ENCODE measurements at places on chromosomes 4 and X.

GRCh38 chr4:111806331-111806730 lies 338.9 kb upstream of the FAM241A start:
- DNase-seq: no peak

DNA sequence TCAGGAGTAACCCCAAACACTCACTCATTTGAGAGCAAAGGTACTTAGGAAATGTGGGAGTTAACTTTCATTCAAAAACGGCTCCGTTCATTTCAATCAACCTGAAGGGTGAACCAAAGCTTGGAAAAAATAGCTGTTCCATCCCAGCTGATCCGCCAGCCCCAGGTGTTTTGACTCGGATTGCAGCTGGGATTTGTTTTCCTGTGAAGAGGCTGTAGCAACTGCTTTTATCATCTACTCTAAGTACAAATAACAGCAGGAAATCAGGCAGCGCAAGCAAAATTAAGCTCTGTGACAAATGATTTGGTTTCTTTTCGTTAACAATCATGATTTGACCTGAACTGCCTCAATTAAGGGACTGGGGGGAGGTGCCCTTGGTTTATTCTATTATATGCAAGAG lies 154.7 kb downstream of the BEND2 start:
- no peak for DNase-seq

GRCh38 chr4:48498895-48499294 lies 8.8 kb downstream of the ZAR1 start:
- DNase-seq: peak; percentile 43

DNA sequence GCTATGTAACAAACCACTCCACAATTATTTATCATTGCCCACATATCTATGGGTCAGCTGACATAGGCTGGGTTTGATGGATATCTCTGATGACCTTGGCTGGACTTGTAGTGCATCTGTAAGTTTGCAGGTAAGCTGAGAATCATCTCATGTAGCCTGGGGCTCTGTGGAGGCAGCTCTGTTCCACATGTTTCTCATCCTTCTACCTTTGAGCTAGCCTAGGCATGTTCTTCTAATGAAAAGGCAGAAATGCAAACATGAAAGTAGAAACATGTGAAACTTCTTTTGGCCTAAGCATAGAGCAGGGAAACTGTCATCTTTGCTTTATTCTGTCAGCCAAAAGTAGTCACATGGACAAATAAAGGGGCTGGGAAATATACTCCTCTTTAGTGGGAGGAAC lies 18.2 kb downstream of the MRPL1 start:
- DNase-seq: no peak

GRCh38 chr4:152325831-152326230 lies 210.1 kb downstream of the FBXW7 start:
- DNase-seq: no peak

GRCh38 chrX:108134724-108135123 lies 43.1 kb downstream of the ATG4A start:
- DNase-seq: no peak

DNA sequence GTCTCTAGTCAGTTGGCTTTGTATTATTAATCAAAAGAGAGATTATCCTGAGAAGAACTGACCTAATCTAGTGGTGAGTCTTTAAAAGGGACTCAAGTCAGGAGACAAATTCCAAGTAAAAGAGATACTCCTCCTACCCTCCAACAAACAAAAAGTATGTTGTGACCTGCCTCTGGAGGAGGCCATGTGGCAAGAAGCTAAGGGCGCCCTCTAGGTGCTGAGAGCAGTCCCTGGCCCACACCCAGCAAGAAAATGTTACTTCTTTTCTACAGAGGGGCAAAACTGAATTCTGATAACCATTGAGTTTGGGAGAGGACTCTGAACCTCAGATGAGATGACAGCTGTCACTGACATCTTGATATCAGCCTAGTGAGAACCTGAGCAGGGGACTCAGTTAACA lies 953.6 kb upstream of the AGA start:
- DNase-seq: no peak

- DNase-seq: no peak
These were observed 989.2 kb upstream of the SLIT2 start for GRCh38 chr4:19262467-19262866.

GRCh38 chr4:153497091-153497531 lies 31.0 kb downstream of the TMEM131L start:
- DNase-seq: no peak

GRCh38 chr4:138674209-138674608 lies 341.4 kb upstream of the NOCT start:
- DNase-seq: no peak

DNA sequence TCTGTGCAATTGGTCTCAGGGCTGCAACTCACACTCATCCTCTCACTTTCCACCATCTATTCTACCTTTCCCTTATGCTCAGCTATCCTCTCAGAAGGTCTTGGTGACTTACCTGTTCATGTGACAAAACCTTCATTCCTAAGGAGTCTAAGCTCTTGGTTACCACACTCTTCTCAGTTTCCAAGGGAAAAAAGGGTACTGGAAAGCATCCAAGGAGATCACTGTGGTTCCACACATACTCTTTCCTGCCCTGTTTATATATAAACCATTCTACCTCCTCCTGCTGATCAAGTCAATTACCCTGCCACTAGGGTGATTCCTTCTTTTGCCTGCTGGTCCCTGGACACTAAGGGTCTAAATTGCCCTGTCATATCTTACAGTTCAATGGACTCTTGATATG lies 57.2 kb upstream of the MAML3 start:
- DNase-seq: no peak

GRCh38 chr4:42489095-42489494 lies 91.8 kb downstream of the SHISA3 start:
- no peak for DNase-seq

GRCh38 chrX:17923546-17923945 lies 62.4 kb upstream of the RAI2 start:
- no peak for DNase-seq
